ENCODE measurements at places on chromosomes 1 and 21.

DNA sequence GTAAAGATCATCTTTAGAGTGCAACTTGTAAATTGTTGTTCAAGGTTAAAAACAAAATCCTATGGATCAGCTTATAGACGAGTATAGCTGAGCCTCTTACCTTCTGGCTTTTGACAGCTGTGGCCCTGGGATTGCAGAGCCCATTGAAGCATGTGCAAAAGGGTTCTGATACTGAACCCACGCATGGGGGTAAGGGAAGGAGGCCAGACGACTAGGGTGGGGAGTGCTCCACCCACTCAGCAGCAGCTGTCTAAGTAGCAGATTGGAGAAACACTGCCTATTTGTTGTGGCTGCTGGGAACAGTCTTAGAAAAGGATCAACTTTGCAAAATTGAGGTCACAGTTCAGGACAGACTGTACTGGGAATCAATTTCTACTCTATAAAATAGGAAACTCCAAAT is 16.1 kb downstream of the CD101 start:
- DNase-seq: no peak

DNA sequence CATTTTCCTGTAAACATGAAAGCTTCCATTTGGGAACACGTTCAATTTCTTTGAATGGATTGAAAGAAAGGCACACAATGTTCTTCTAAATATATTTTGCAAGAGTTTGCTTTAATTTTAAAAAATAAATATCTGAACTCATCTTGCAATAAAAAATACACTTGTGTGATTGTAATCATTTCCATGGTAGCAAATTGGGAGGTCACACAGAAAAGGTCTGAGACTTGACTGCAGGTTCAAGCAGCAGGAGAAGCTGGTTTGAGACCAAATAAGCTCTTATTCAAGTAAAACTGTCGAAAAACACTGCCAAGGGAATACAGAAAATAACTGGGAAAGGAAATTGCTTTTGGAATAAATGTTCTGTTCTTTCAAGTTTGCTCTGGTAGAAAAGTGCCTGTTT is 498.9 kb downstream of the ADGRL2 start:
- no peak for DNase-seq

DNA sequence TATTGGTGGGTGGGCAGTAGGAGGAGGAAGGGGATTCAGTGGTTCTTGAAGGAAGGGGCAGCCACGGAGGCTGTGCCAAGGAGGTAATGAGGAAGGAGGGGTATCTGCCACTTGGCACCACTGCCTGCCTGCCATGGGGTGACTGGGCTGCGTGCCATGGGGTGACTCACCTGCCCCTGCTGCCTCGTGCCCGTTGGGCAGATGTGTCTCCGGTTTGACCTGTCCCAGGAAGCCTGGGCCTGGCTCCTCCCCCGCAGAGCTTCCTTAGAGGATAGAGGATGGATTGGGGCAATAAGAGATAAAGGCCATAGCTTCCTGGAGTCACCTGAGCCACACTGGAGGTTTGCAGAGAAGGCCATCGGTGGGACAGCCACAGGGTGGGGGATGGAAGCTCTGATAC is 1.7 kb downstream of the PADI3 start:
- no peak for DNase-seq

- no peak for DNase-seq
Measured at GRCh38 chr1:188314557-188315137, 1485.9 kb downstream of the PLA2G4A start.

DNA sequence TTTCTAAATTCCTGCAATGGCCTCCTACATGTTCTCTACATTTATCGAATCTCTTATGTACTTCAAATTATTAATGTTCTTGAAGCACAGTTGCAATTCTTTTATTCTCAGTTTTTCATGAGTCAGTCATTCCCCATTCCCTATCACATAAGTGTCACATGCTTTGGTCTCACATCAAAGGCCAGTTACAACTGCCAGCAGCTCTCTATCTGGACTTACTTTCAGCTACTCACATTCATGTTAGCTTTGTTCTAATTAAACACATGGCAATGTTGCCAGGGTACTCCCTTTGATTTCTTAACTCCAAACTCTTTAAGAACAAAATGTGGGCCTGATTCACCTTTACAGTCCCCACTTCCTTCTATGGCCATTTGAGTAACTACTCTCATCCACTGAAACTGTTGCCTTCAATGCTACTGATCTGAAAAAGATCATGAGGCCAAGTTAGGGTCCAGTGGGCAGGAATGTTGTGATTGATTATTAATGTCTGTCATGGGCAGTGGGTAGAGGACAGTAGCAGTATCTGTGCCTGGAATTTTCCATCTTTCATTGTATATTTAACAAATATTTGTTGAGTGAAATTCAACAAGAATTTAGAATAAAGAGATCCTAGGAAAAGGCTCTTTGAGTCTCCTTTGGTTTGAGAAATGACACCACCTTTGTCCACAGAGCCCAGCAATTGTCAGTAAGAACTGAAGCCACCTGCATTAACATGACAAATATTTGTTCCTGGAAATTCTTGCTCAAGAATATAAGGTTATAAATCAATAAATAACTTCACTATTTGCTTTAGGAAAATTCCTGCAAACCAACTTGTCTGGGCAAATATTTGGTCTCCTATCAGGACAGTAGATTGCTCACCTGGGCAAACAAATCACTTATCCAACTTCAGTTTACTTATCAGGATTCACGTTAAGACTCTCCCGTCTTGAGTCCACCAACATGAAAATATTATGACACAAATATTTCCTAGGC is 153.6 kb upstream of the SAMSN1 start:
- DNase-seq: no peak

DNA sequence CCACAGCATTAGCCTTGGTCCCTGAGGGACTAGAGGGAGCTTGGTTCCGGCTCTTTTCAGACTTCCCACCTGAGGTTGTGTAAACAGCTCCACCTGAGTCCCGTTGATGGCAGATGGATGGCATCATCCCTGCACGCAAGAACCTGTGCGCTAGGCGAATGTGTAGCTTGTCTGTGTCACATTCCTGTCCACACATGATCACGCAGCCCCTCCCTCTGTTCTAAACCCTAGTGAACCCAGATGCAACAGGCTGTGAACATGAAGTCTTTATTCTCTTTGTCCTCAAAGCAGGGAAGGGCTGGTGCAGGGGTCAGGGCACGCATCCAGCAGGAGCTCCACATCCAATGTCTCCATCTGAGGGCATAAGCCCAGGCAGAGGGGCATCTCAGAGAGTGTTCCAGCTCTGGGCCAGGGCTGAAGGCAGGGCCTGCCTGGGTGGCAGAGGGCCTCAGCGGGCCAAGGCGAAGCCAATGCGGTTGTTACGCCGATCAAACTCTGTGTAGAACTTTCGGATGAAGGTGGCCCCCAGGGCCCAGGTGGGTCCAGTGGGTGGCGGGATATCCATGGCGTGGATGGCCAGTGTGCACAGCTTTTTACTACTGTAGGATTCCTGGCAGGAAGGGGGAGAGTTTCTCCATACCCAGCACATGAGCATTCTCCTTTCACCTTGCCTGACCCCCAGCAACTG is 2.9 kb upstream of the ETNK2 start:
- DNase-seq: no peak

- DNase-seq: no peak
Measured at GRCh38 chr1:178537382-178538090, 24.6 kb downstream of the TEX35 start.

DNA sequence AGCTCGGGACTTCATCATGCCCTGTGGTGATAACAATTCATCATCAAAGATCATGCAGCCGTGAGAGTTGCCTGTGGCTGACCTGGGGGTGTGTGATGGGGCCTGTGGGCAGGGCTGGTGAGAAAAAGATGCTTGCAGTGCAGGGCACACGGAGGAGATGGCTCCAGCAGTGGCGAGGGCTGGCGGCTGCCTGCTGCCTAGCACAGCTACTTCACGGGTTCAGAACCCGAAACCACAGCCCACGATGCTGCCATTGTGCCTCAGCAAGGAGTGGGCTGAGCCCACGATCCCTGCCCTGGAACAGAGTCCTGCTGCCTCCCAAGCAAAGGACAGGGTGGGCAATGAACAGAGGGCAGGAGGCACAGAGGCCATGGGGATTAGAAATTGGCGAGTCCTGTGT is 631 bp upstream of the KRTAP10-9 start:
- DNase-seq: peak; percentile 39

DNA sequence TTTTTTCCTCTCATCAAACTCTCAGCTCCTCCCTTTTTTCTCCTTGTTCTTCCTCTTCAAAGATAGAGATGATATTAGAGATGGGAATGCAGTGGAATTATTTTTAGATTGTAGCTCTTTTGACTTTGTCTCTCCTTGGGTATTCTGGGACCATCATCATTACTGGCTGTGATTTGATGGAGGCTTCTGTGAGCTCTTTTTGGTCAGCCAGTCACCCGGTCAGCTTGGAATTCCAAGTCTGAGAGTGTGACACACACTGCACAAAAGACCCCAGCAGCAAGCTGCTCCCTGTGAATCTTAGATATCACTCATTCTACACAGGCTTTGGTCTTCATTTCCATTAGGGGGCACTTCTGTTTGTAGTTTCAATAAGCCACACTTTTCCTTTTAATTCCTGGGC is 51.6 kb upstream of the NEK7 start:
- no peak for DNase-seq

GRCh38 chr21:45699966-45700365 is 56.4 kb downstream of the PCBP3 start:
- no peak for DNase-seq

DNA sequence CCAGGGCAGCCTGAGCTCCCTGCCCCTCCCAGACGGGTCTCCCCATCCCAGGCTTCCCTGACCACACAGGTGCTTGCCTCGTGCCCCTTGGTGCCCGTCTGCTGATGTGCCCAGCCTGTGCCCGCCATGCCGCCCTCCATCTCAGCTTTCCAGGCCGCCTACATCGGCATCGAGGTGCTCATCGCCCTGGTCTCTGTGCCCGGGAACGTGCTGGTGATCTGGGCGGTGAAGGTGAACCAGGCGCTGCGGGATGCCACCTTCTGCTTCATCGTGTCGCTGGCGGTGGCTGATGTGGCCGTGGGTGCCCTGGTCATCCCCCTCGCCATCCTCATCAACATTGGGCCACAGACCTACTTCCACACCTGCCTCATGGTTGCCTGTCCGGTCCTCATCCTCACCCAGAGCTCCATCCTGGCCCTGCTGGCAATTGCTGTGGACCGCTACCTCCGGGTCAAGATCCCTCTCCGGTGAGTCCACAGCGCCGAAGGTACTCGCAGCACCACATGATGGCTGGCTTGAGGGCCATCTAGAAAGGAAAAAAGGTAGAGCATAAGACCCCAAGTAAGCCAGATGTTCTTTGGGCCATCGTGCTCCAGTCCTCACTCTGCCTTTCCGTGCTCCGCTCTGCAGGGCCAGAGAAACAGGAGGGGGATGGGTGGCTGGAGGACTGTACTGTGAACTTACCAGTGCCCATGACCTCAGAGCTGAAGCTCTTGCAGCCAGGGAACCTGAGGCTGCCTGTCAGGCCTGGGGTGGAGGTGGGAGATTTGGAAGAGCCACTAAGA is 1.4 kb downstream of the ADORA1 start:
- no peak for DNase-seq

DNA sequence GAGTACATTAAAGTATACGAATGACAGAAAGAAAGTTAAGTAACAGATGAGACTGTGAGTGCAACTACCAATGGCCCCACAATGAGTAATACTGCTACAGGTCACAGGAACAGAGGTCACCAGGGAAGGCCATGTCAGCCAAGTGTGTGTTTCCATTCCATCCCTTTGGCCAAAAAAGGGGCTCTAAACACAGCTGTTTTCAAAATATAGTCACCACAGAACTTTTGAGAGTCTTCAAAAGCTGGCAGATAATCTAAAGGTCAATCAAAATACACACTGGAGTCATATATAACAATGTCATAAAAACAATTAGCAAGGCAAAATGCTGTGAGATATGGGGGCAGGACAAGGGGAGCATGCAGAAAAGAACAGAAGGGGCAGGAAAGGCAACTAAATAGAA is 10.2 kb downstream of the USP24 start:
- no peak for DNase-seq

DNA sequence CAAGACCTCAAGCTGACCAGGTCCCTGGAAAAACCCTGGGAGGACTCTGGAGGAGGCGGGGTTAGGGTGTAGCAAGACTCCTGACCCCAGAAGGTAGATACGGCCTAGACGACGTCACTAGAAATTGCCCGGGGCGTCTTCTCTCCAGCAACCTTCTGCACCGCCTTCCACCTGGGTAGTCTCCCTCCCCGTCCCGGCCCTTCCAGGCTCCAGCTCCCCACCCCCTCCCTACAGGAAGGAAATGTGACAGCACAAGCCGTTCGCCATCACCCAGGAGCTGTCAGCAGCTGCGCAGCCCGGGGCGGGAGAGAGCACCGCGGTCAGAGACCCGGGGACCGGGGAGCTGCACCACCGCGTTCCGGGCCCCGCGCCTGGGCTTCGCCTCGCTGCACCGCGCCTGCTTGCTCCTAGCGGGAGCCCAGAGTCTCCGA is 20.0 kb downstream of the SERTAD4 start:
- DNase-seq: no peak

- DNase-seq: no peak
Measured at GRCh38 chr21:21268061-21268471, 269.9 kb downstream of the NCAM2 start.

DNA sequence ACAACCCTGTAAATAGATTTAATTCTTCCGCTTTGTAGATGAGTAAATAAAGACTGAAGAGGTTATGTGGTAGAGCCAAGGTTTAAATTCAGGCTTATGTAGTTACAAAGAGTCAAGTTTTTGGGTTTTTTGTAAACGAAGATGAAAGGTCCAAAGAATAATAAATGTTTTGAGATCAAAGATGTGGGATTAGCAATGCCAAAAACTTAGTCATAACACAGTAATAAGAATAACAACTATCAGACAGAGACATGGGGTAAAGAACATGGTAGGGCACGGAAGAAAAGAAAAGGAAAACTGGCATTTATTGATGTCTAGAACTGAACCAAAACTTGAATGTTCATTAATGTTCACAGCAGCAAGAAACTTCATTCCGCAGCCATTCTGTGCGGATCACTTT is 42.9 kb downstream of the EXTL2 start:
- no peak for DNase-seq

DNA sequence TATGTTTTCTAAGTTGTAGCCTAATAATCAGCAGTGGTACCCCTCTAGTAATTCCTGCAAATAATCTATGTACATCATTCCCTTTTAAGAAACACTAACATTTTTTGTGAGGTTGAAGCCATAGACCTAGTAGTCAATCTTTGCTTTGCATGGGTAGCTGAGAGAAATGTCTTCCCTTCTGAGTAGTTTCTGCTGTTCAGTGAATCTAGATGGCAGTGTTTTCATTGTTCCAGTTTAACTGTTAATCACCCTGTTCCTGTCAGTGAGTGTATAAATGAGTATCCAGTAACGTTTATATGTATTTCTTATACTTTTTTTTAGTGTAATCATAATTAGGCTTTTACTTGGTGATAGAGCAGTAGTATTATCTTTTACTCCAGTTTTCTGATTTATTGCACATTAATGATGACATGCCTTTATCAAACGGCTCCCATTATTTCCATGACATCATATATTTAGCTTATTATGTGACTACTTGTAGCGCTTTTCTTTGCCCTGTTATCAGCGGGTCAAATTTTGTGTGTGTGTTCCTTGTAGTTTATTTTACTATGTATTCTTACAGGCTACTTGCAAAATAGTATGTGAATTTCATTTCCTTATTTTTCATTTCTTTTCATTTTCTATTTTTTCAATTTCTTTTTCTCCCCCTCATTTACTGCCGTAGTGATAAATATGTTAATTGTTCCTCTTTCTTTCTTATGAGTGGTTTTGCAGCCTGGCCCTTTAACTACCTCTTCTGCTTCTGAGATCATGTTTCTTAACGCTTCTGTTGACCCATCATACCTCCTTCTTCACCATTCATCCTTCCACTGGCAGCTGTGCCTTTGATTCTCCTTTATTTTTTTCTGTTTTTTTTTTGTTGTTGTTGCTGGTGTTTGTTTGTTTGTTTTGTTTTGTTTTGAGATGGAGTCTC is 18.8 kb downstream of the CEP350 start:
- DNase-seq: no peak

- DNase-seq: no peak
Measured at GRCh38 chr21:41648591-41649031, 118.2 kb downstream of the RIPK4 start.
